ENCODE measurements at places on chromosomes 12 and 14.

GRCh38 chr12:63981343-63981742, 136.8 kb downstream of the SRGAP1 start:
- DNase-seq: no peak

DNA sequence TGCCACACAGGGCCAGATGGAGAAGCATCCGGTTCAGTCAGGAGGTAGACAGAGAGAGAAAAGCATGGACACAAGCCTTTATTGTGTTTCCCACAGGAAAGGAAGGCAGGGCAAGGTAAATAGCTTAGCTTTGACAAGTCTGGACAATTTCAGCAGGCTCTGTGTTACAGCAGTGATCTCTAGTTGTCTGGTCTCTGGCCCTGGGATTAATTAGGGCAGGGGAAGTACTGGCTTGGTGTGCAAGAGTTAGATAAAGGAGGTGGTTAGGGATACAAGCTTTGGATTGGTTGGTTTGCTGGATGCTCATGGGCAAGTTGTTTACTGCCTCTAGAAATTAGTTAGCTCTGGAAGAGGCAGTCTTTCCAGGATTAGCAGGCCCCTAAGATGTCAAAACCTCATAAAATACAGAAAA, 15.1 kb upstream of the NGDN start:
- DNase-seq: no peak

DNA sequence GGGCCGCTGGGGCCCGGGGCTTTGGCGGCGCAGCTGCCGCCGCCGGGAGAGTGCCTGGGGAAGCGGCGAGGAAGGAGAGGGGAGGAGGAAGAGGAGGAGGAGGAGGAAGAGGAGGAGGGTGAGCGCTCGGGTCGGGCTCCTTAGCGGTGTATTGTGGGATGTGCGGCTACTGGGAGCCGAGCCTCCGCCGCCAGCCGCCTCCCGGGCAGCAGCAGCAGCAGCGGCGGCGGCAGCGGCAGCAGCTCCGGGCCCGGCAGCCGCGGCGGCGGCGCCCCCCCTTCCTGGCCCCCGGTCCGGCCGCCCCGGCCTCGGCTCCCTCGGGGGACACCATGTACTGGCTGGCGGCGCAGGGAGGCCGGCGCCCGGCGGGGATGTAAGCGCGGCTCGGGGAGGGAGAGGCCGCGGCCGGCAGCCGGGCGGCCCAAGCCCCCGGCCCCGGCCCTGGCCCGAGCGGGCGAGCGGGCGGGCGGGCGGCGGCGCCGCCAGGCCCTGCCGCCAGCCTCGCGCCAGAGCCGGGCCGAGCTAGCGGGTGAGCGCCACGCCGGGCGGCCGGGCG, at the start of gene SETD1B:
TSS of gene SETD1B (plus strand) at position 149 of the 556 bp plus-strand sequence. CDS start 729 bp downstream, outside the sequence.
- no peak for DNase-seq

GRCh38 chr12:120735181-120735580, 9.6 kb downstream of the ACADS start:
- DNase-seq: no peak

GRCh38 chr14:105745433-105746123, 219.2 kb downstream of the TMEM121 start:
- DNase-seq: no peak
